Hematopoietic multipotent progenitor cell treated with erythropoietin and hydrocortisone succinate and interleukin-3 and kit ligand, for 17 days (in vitro differentiated cells): ENCODE measurements at places on chromosomes 11 and 22.

GRCh38 chr22:46421267-46421666 is 85.8 kb downstream of the TRMU start:
- DNase-seq, result no peak

DNA sequence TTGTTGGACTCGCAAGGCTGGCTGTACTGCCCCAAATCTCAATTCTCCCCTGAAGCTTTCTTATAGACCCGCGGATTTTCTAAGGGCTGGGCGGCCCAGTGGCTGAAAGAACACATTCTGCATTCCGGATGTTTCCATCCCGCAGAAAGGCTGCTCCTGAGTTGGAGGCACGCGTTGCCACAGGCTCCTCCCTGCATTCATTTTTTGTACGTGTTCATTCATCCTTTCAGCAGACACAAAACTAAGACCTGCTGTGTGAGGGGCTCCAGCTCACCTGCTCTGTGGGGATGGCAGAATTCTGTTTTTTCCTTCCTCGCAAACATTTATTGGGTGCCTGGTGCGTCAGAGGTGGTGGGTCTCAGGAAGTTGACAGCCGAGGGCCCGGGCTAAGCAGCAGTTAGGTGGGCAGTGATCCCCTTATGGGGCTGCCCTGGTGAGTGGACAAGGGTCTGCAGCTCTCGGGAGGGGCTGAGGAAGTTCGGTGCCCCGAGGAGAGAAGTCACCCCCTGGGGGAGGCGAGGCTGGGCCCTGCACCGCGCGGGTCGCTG is 23.7 kb downstream of the SHANK3 start:
- no peak for DNase-seq

GRCh38 chr11:122883646-122883979 is 1.1 kb downstream of the JHY start:
- DNase-seq, result no peak

- peak; percentile 22 for DNase-seq
Observed at GRCh38 chr22:24938741-24939341, 7.7 kb downstream of the LHFPL7 start.

- no peak for DNase-seq
Observed at GRCh38 chr11:62613291-62613778, 278 bp downstream of the ROM1 start.

GRCh38 chr11:119470317-119471291 is 47.6 kb upstream of the THY1 start:
- no peak for DNase-seq

DNA sequence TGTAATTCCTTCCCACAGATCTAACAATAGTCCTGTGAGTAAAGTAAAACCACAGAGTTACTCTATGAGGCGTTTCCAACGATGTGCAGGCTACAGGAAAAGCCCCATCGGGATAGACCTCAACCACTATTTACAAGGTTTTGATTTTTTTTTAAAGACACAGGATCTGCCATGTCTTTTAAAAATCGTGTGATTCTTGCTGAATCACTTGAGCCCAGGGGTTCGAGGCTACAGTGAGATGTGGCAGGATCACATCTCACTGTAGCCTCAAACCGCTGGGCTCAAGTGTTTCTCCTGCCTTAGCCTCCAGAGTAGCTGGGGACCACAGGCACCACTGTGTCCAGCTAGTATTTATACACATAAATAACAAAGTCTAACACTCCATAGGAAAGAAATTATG is 7.8 kb downstream of the TAF1D start:
- DNase-seq, result no peak

DNA sequence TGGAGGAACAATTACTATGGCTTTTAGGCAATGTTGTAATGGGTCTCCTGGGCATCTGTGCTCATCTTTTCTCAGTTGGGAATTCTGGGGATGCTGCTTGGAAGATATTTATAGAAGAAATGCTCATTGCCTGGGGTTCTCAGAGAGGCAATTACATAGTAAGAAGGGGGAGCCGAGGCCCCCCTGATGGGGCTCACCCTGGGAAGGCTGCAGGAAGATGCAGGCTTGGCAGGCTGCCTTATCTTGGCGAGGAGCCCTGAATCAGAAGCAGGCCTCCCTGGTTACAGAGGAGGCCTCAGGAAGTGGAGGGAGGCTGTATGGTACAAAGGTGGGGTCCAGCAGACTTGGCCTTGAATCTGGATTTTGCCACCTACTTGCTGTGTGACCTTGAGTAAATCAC is 60.6 kb upstream of the CRYBB3 start:
- DNase-seq, result no peak
